ENCODE measurements at places on chromosomes 16 and 17. TPM values are rescaled to one million over a fixed set of nuclear protein-coding genes. Genes with fewer than 3 reads are reported as not detected.

DNA sequence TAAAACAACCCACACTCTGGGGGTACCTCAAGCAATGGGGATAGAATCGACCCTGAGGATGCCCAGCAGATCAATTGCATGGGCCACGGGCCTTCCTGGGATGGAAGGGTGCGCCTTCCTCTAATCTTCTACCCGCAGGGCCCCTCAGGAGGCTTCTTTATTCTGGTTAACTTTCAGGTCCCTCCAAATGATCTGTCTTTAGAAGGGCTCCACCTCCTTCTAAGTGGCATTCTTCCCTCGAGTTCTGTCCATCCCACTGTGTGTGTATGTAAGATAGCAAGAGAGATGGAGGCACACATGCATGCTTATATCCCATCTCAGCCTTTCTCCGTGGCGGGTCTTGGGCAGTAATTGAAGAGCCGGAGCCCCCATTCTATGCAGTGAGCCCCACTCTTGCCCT, 125.7 kb downstream of the MRM1 start:
- DNase-seq = no peak

GRCh38 chr16:69397821-69398521, 12.2 kb upstream of the TERF2 start:
- DNase-seq = no peak

DNA sequence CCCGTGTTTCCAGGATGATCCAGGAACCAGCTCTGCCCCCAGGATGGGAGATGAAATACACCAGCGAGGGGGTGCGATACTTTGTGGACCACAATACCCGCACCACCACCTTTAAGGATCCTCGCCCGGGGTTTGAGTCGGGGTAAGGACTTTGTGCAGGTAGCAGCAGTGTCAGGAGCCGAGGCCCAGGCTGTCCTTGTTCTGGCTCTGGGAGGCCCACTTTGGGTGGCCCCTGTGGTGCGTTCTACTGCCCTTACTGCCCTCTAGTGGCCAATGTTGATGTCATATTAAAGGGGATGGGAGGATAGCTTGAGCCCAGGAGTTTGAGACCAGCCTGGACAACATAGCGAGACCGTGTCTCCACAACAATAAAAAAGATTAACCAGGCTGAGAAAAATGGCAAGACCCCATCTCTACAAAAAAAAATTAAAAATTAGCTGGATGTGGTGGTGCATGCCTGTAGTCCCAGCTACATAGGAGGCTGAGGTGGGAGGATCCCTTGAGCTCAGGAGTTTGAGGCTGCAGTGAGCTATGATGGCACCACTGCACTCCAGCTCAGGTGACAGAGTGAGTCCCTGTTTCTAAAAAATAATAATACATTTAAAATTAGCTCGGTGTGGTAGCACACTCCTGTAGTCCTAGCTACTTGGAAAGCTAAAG, 20.9 kb upstream of the CLEC18A start:
- DNase-seq = no peak

The RAC3 gene
- total RNA-seq = 1.3 TPM

GRCh38 chr16:14202697-14203096, 131.6 kb downstream of the MRTFB start:
- no peak for DNase-seq

GRCh38 chr16:11611871-11612664, 25.3 kb upstream of the LITAF start:
- peak; percentile 81 for DNase-seq

The RAB37 gene
- 1.1 TPM for total RNA-seq

DNA sequence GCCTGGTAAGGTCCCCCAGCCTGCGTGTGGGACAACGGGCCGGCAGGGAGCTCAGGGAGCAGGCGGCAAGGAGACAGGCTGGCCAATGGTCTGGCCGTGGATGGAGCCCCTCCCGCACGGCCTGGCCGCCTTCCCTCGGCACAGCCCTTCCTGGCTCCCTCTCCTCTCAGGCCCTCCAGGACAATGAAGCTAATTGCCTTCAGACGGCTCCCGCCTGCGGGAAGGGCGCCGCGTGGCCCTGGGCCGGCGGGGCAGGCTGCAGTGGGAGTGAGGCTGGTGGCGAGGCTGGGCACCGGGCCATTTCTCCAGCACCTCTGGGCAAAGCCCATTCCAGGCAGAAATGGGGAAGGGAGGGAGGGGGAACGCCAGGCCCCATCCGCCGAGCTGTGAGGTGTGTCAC, 50.9 kb downstream of the ENGASE start:
- DNase-seq = no peak

The LDHD gene
- 0.52 TPM for total RNA-seq

The PPY gene
- not detected for total RNA-seq

GRCh38 chr16:85455534-85455933, 157.6 kb upstream of the GSE1 start:
- no peak for DNase-seq

- no peak for DNase-seq
Measured at GRCh38 chr17:56172517-56172982, 19.3 kb downstream of the ANKFN1 start.

DNA sequence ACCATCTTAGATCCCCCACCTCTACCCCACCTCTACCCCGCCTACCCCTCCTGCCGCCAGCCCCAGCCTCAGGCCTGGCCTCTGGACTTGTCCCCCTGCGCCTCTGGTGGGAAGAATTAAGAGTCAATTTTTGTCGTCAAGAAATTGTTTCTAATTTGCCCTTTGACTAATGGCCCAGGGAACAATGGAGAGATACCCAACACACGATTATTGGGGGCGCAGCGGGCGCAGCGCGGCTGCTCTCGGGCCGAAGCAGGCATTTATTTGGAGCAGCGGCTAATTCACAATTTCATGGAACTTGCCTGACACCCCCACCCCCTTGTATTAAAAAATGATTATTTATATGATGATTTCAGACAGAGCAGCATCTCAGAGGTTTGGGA, 4.4 kb upstream of the BAHCC1 start:
- DNase-seq = no peak

DNA sequence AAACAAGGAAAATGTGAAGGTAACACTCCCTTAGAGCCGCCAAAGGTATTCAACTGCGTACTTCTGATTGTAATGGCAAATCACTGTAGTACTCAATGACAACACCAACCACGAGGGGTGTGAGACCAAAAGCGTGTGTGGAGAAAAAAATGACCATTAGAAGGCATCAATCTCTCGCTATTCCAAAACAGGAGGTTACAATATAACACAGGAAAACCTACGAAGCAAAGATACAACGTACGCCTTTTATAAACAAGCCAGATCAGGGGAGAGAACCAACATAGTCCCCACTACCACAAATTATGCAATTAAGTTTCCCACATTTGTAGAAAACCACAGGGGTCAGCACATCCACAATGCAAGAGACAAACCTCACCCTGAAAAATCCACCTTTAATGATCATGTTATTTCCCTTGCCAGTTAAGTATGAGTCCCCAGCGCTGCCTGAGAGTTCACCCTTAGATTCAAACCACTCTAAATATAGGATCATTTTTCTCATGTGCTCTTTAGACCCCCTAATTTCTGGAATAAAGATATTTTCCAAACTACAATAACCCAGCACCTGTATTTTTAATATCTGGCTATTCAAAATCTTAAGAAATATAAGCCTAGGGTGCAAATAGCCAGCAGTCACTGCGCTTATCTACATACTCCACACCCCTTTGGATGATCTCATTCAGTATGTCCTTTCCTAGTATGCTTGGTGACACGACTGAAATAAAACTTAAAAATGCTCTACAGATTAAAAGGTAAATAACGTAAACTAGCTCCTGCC, 12.4 kb downstream of the TEX14 start:
- DNase-seq = no peak

DNA sequence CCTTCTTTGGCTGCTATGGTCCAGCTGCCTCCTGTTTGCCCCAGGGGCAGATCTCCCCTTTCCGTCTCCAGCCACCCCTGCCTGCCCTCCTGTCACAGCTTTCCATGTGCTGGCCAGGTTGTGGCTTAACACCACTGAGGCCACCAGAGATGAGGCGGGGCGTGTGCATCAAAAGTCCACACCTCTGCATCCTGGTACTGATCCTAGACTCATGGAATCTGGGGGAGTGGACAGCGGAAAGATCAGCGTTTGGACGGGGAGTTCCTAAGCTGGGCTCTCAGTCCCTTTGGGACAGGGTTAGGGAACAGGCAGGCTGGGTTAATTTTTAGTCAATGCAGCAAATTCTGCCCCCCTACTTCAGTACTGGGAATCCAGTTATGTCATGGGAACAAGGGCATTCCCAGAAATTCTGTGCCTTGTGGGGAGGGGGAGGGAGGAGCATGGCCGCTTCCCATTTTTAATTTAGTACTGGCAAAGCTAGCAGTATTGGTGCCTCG, 3.9 kb downstream of the IGFBP4 start:
- no peak for DNase-seq

DNA sequence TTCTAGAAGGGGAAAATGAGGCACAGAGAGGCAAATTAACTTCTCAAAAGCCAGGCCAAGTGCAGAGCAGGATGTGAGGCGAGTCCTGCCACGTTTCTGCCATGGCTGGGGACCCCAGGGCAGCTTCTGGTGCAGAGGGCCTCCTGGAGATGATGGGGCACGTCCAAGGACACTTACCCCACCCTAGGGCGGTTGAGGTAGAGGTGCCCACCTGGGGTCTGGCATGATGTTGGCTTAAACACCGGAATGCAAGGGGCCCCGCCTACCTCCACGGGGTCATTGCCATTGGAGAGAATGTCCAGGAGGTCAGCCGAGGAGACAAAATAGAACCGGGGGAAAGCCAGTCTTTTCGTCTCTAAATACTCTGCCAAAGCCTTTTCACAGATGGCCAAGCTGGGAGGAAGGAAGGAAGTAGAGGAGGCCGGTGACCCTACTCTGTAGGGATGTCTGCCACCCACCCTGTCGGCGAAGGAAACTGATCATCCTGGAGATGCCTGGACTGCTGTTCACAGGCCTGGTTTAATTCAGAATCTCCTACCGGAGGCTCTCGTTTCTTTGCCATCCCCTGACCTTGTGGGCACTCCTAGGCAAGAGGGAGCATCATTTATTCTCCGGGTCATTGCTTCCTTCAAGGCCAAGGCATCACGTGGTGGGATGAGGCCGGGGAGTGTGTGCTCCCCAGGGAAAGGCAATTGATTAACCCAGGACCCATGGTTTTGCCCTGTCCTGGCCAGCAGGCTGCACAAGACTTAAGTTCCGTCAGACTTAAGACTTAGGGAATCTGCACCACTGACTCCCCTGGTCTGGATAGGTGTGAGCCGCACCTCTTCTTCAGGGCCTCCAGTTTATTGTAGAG, 70.5 kb downstream of the DNAH17 start:
- DNase-seq = peak; percentile 72
